ENCODE measurements at places on chromosomes 13 and 19. TPM values are rescaled to one million over a fixed set of nuclear protein-coding genes. Genes with fewer than 3 reads are reported as not detected.

BLVRB gene
- total RNA-seq = 14.6 TPM

TRIM28 gene
- total RNA-seq = 381 TPM

PLVAP gene
- 0.43 TPM for total RNA-seq

CCL25 gene
- 6.0 TPM for total RNA-seq

KLK4 gene
- not detected for total RNA-seq

CYP4F8 gene
- total RNA-seq = not detected

PNMA8B gene
- 0.25 TPM for total RNA-seq

LGALS14 gene
- total RNA-seq = not detected

SMIM44 gene
- total RNA-seq = not detected

CTXN1 gene
- not detected for total RNA-seq

GIPC3 gene
- 2.9 TPM for total RNA-seq

ERICH4 gene
- total RNA-seq = not detected

TNNI3 gene
- not detected for total RNA-seq

DLL3 gene
- total RNA-seq = 0.14 TPM

CSNK1A1L gene
- total RNA-seq = not detected

All from activated naive CD4-positive, alpha-beta T cell treated with anti-CD3 and anti-CD28 coated beads, Interleukin-2, amount 10 ng/mL, durations not matched to agents 5 hours and 36 hours (primary cell).